Epithelial cell of esophagus (primary cell): ENCODE measurements at places on chromosomes 5 and 9.

- no peak for DNase-seq
These were observed 80.9 kb downstream of the BARX1 start for GRCh38 chr9:93874242-93874641.

GRCh38 chr9:9275601-9276000, 1337.2 kb downstream of the PTPRD start:
- DNase-seq: no peak

- peak; percentile 7 for DNase-seq
These were observed 125.4 kb upstream of the ADAMTS16 start for GRCh38 chr5:5014586-5015235.

GRCh38 chr9:128762671-128763449, 8.9 kb downstream of the ZER1 start:
- DNase-seq: no peak

GRCh38 chr9:102461156-102461819, 533.8 kb upstream of the CYLC2 start:
- no peak for DNase-seq

- peak; percentile 19 for DNase-seq
These were observed 1.1 kb upstream of the ANKDD1B start for GRCh38 chr5:75610201-75610600.

- peak; percentile 51 for DNase-seq
These were observed 476.4 kb downstream of the KDM4C start for GRCh38 chr9:7234144-7234543.

DNA sequence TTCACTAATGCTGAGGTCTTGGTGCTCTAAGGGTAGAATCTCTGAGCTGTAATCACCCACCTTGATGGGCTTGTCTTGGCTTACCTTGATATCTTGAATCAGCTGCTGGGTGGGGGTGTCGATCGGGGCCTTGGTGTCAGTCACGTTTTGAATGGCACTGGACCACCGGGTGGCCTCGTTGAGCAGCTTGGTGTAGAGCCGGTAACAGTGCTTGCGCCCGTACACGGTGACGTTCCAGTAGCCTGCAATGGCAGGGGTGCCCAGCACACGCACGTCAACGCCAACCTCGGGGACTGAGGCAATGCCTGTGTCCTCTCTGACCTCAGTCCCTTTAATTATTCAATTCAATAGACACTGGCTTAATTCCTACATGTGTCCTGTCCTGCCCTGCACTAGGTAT, 63.1 kb upstream of the RETREG1 start:
- no peak for DNase-seq

DNA sequence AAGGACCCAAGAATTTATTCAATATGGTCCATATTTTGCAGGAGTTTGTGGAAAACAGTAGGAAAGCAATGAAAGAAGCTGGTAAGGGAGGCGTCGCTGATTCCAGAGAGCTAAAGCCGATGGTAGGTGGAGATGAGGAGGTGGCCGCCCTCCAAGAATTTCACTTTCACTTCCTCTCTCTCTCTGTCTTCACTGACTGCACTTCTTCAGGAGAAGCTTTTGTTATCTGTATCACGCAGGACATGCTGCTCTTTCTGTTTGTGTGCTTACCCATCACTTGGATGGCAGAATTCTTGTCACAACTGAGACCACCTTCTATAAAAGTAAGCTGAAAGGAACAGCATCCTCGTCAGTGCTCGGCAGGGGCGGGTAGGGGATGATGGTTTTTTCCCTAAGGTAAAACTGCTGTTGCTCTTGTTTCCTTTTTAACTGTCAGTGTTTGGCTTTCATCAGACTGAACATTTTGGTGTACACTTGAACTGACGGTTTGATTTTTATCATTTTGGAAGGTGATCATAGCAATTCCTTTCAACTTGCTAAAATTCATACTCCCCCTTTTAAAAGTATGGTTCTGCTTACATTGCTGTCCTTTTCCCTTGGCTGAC, 62.4 kb upstream of the FSD1L start:
- no peak for DNase-seq

GRCh38 chr5:68225188-68225910, 9.8 kb downstream of the PIK3R1 start:
- DNase-seq: peak; percentile 96

DNA sequence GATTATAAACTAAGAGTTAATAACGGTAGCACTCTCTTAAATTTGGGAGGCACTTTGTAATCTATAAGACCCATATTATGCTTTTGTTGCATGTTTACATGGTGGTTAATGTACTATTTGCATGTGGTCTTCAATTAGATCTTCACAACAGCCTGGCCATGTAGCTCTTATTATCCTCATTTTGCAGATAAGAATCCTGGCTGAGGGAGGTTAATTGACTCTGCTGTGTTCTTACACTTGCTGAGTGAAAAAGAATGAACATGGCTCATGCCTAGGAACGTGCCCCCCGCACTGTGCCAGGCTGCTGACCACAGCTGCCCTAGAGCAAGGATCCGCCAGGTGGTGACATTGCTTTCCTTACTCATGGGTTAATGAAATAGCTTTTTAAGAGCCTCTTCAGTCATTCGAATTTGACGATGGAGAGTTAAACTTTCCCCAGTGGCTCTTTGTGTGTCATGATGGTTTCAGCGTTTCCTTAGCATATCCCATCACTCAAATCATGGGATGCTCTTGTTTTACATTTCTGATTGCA, 97.9 kb downstream of the CDH6 start:
- DNase-seq: no peak

- no peak for DNase-seq
These were observed 152.7 kb downstream of the COL23A1 start for GRCh38 chr5:178437386-178438075.

DNA sequence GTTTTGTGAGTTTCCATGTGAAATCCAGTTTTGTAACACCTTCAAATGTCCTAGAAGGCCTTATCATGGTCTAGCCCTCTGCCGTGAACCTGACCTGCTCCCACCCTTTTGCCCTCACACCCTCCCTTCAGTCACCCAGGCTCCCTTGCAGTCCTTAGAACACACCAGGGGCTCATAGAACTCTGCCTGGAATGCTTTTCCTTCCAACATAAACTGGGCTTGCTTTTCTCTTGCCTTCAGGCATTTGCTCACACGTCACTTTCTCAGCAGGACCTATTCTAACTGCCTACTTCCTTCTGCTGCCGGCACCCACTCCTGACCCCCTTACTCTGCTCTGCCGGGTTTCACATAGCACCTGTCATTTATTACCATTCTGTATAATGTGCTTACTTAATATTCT, 111.9 kb downstream of the PDE8B start:
- no peak for DNase-seq

DNA sequence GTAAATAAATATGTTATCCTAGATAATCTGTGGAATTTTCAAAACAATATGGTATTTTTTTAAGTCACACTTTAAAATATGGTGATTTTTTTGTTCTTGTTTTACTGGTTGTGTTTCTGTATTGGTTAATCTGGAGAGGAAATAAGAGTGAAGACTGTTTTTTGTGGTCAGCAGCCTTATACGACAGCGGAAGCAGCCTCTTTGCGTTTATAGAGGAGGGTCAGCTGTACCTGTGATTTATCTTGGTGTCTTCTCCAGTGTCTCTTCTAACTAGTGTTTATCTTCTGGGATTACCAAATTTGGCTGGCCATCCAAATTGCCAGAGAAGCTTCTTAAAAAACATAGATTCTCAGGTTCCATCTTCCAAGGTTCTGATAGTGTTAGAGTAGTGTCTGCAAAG, 58.7 kb downstream of the ICE1 start:
- no peak for DNase-seq

DNA sequence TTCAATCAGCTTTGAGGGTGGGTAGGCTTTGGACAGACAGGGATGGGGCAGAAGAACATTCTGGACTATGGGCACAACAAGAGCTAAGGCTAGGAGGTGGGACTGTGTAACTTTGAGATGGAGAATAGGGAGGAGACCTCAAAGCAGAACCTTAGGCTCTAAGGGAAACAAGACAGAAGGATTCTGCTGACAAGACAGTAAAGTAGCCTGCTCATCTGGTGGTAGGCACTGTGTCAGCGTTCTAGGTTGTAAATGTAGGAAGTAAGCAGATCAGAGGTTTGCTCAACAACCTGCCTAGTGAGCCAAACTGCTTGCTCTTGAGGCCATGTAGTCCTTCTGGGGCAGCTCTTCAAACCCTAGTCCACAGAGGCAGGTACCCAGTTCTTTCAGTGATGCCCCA, 15.0 kb upstream of the IL12B start:
- peak; percentile 14 for DNase-seq

DNA sequence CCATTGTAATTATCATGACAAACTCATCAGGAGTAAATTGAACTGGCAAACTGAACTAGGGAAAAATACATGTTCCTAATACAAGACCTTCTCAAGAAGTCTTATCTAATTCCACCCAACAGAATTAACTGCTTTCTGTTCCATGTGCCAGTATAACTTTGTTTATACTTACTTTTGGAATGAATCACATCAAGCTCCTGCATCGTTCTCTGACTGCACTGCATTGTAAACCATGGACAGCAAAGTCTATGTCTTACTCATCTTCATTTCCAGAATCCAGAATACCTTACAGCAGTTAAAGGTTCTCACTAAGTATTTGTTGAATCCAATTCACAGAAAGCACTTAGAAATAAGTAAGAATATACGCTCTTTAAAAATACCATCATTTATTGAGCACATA, 102.8 kb downstream of the PLK2 start:
- DNase-seq: peak; percentile 15

- peak; percentile 80 for DNase-seq
These were observed 232.4 kb upstream of the GAS1 start for GRCh38 chr9:87179553-87180340.

DNA sequence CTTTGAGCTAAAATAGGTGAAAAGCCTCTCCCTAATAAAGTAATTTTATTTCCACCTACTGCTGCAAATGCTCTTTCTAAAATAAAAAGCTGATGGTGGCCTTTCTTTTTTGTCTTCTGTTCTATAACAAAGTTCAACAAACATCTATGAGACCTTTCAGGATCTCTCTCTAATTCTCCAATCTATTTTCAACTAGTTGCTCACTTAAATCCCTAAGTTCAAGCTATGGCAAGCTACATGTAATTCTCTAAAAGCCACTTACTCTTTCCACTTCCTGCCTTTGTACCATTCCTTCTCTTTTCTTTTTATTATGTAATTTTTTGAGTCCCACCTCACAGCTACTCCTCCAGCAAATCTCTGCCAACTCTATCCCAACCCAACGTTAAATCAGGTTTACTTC, 20.9 kb downstream of the CHD1 start:
- no peak for DNase-seq

- DNase-seq: peak; percentile 15
These were observed 6.5 kb upstream of the EBF1 start for GRCh38 chr5:159106193-159106568.

GRCh38 chr5:66498791-66499207, 97.4 kb upstream of the MAST4 start:
- DNase-seq: peak; percentile 94

DNA sequence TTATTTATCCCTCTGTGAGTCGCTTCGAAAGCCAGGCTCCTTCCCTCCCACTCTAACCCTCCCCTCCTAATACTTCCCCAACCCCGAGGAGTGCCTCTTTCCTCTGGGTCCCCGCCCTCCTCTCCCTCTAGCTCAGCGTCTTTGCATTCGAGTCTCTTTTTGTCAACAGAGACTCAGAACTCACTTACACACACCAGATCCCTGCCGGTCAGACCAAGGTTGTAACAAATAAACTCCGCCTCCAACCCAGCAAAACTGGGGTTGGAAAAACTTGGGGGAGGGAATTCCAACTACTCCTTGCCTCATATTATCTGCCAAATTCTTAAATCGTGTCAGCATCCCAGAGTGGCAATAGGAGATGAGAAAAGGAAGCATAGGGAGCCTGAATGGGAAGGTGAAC, at the start of gene HTR1A:
HTR1A (minus strand) TSS at position 167 of the 400 bp plus-strand sequence. CDS start 726 bp downstream, outside the sequence.
- no peak for DNase-seq

DNA sequence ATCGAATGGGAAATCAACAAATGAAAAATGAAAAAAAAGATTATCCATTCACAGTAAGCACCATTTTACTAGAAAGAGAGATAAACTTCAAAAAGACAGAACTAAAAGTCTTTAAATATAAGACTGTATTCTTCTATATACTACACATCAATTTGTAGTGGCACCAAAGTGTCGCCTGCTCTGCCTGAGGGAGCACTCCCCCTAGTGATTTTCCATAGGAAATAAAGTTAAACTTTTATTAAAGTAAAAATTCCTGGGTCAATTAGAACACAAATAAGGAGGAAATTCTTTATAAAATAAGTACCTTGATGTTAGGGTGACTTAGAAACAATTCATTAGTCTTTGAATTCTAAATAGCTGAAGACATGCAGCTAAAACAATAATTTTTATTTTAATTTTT, 9.7 kb downstream of the RAD1 start:
- peak; percentile 13 for DNase-seq

DNA sequence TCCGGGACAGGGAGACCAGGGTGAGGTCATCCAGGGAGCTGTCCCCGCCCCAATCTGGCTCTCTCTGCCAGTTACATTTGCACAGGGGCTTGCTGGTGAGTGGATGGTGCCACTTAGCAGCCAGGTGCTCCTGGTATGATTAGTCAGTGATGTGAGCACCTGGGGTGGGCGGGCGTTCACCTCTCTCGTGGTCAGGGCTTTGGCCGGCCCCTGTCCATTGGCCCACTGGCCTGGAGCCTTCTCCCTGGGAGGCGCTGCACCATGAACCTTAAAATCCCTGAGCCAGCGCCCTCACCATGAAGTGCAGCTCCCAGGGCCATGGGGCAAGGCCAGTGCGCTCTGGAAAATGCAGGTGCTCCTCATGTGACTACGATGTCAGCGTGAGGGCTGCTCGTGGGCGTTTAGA, 2.0 kb downstream of the NKD2 start:
- no peak for DNase-seq

DNA sequence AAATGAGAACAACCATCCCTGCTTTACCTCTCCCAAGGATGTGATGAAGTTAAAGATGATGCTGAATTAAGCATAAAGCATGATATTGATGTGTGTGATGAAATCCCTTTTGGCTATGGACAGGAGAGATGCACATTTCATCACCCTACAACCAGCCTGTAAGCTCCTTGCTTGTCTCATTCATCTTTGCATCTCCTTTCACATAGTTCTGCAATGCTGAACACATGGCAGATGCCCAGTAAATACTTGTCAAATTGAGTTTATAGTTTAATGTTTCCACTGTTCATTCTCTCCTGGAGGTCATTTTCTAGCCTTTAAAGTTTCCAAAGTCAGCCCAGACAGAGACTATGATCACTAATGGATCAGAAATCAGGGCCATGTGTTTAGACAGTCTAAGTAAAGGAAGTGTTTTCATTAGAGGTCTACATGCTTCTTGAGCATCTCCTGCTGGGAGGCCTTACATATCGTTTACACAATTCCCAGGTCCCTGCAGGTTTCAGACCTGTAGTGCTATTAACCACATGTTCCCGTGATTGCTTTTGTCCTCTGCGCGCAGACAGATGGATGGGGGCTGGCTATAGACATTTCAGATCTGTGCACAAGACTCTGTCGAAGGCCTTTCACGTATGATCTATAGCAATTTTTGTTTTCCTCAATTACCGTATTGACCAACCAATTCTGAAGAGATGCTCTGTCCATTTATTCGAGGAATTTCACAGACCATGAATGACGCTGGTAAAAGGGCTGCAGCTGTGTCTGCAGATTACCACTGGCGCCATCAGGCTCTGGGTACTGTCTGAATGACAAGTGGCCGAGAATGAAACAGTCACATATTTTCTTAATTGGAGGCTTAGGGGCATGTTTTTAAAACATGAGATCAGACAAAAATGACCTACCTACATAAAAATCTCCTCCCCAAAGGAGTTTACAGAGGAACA, 49.0 kb upstream of the CKMT2 start:
- no peak for DNase-seq

- no peak for DNase-seq
These were observed 89.2 kb downstream of the THBS4 start for GRCh38 chr5:80124121-80124918.
